ENCODE measurements at places on chromosomes 1 and 21.
A peak's percentile ranks its signal among the peaks of the same experiment; 100 is the strongest.

- no peak for DNase-seq
Observed at GRCh38 chr1:213054733-213055591, 3.9 kb downstream of the RPS6KC1 start.

DNA sequence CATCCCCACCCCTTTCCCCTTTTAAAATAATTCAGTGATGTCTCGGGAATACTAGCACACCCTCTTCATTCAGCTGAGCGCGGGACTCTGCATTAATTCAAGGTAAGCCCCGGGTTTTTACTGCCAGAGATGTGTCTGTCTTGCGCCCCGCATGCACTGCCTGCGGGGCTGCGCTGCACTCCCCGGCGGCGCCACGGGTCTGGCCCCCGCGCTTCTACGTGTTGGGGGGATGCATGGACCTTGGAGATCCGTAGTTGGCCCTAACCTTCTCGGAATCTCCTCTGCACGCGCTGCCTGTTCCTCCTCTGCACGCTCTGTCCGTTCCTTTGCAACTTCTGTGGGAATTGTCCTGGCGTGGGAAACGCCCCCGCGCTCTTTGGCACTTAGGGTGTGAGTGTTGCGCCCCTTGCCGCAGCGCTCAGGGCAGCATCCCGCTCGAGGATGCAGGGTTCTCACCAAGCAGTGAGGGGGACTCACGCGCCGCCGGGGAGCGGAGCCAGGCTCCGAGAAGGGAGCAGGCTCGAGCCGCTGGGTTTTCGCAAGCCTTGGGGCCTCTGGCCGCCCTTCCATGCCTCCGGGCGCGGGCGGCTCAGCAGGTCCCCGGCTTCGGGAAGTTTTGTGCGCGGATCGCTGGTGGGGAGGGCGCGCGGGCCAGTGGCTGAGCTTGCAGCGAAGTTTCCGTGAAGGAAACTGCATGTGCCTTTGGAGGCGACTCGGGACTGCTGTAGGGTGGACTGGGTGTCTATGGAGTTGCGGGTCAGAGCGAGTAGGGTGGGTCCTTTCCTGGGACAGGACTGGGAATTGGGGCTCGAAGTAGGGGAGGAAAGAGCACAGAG, 165.1 kb upstream of the CACNA1E start:
- no peak for DNase-seq

DNA sequence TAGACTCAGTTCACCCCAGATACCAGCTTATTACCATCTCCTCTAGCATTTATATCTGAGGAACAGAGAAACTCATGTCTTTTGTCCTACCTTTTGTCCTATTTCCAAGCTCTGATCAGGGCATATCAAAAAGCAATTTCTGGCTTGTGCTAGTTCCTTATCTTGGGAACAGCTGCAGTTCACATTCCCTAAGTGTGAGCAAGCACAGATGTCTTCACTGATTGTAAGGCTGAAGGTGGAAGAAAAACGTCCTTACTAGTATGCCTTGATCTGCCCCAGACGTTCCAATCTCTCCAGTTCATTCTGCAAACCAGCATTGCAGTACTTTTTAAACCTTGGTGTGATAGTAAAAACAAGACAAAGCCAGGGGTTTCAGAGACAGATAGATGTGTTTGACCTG, 139.8 kb downstream of the NCAM2 start:
- DNase-seq, result no peak

DNA sequence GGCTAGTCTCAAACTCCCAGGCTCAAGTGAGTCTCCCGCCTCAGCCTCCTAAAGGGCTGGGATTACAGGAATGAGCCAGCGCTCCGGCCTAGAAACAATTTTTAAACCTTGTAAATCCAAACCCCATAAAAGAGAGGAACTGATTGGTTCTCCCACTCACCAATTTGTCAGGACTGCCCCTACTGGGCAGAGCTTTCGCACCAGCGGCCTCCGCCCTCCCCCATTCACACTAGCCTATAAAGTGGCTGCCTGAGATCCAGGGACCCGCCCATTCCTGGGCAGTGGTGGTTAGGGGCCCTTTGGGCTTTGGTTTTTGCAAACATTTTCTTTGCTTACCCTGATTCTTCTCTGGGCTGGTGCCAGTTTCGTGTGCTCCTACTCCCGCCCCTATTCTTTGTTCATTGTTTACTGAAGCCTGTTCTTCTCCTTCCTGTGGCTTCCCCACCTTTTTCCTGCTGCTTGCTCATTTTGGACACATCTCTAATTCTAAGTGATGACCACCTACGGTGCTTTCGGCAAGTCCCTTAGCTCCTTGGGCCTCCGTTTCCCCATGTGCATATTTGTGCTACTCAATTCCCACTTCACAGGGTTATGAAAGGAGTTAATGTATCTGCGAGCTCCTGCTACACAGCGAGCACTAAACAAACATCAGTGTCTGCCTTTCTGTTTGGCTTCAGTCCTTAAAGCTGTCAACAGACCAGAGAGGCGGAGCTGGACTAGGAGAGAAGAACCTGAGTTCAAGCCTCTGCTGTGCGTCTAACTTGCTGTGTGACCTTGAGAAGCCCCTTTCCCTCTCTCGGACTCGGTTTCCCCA, 39.8 kb upstream of the CLIC4 start:
- DNase-seq, result peak; percentile 65

GRCh38 chr1:5904551-5904950, 87.7 kb downstream of the NPHP4 start:
- DNase-seq, result no peak

DNA sequence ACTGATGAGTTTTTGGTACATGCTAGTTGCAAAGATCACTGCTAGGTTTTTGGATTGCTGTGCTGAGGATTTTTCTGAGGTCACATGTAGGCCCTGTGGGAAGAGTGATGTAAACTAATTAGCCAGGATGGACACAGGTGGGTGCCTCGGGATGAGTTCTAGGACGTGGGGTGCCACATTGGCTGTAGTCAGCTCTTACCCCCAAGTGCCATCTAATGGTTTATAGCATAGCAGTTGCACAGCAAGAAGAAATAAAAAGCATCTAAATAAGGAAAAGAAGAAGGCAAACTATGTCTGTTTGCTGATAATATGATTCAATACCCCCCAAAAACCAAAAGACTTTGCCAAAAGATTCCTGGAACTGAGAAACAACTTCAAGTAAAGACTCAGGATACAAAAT, 9.8 kb upstream of the OR2T1 start:
- no peak for DNase-seq

DNA sequence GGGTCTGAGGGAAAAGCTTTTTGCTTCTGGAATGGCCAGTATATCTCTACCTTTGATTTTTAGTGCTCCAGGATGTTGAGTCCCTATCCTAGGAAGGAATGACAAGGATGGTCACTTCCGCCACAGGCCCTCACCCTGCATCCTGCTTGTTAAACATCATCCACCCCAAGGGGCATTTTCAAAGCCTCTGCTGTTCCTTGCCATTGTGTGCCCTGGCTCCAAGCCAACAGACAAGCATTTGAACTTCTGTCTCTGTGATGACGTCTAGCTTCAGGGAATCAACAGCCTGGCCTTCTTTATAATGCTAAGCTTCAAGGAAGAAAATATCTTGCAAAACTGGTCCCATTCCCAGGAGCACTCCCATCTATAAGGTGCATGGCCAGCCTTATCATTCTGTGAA, 12.3 kb upstream of the JAM2 start:
- DNase-seq, result peak; percentile 11

DNA sequence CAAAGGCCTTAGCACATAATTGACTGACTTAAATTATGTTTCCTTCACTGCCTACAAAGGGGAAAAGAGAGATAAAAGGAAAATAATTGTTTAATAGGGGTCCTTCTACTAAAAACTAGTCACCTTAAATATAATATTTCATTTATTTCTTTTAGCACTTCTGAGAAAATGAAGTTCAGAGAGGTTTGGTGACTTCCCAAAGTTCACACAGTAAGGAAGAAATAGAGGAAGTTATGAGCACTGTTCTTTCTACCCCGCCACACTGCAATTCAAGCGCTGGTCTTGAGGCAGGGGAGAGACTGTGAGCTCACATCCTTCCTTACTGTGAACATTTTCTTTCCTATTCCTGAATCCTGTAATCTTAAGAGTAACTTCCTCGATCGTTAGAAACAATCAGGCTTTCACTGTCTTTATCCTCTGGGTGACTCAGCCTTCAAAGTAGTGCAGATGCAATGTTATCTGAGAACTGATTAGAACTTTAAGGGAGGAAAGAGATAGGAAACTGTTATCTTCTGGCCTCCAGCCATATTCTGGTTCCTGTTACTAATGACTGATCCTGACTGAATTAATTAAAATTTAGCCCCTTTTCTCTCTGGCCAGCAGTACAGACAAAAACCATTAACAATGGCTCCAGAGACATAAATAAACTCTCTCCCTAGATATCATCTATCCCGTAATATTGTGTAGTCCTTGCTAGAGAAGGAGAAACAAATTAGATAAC, 6.8 kb downstream of the RGS5 start:
- no peak for DNase-seq

DNA sequence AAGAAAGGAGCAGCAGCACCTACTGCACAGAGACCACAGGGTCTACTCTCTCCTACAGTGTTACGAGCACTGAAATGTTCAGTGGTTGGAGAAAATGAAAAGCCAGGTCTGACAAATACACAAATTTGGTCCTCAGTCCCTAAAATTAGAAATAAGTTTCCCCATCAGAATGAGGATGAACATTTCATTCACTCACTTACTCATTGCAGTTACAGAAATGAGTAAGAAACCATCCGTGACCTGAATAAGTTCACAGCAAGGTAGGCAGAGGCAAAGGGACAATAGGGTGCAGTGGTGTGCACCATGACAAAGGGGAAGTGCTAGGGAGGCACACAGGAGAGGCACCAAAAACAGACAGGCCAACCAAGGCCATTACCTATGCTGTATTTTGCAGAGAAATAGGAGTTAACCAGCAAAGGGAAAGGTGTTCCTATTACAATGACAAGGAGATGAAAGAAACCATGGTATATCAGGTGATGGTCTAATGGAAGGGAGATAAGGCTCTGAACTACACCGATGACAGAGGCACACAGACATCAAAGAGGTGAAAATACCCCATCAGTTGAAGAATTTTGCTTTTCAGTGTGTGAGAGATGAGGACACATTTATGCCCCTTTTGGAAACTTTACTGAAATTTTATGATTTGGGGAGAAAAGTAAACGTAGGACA, 29.4 kb downstream of the VAV3 start:
- no peak for DNase-seq

GRCh38 chr1:191176131-191176530, 698.5 kb upstream of the BRINP3 start:
- no peak for DNase-seq

- peak; percentile 56 for DNase-seq
Observed at GRCh38 chr1:46197964-46198811, at the start of gene POMGNT1. Gene POMGNT1 (minus strand): TSS chr1:46198434. CDS start chr1:46197821, 613 bp downstream.

DNA sequence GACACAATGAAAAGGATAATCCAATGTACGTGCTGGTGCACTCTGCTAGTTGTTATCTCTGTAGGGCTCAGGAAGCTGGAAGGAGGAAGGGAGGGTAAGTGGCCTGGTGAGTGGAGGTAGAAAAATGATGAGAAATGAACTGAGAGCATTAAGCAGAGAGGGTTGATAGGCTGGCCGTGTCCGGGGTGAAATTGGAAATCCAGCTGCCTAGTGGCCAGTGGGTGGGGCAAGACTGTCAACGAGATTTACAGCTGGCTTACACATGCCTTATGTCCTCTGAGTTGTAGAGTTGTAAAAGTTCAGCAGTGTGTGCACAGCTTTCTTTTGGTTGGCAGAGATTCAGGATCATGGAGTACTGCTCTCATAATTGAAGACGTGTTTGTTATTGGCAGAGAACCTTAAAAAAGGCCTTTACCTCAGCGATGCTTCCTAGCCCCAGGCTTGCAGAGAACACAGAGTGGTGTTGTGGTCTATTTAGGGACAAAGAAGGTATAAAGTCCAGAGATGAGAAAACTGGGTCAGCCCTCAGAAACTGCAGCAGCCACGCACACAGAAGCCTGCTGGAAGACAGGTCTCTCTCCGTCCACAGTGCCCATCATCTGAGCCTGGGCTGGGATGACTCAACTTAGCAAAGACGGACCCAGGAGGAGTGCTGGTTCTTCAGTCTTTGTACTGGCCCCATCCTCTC, 132.4 kb downstream of the EDEM3 start:
- DNase-seq, result no peak

- no peak for DNase-seq
Observed at GRCh38 chr1:227885648-227886502, 61.9 kb downstream of the WNT9A start.

DNA sequence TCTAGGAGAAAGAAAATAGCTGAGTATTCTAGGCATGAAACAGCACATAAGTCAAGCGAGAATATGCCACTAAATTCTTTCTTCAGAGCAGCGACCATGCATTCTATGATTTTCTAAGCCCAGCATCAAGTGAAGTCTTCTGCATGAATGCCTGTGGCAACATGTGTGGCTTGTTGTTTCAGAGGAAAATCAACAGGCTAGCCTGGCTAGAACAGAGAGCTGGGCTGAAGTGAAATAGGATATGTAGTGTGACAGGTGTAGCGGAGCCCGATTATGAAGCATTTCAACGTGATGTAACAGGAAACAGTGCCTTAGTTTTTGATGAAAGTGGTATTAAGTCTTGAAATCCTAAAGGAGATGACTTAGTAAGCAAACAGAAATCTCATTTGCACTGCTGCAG, 7.0 kb downstream of the CSDE1 start:
- no peak for DNase-seq

DNA sequence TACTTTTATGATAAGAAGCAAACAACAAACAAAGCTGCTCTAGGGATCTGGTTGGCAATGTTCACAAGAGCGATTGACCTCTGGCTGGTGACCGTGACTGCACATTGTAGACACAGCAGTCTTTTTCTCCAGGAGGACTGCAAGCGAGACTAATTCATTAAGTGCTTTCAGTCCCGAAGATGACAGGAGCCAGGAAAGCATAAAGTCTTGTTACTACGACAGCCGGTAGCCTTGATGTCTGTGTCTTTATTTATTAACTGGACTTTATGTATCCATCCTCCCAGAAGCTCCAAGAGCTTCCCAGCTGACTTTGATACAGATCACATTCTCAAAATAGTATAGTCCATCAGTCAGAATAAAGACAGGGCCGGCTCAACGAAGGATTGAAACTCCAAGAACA, 18.2 kb downstream of the FAM163A start:
- no peak for DNase-seq

DNA sequence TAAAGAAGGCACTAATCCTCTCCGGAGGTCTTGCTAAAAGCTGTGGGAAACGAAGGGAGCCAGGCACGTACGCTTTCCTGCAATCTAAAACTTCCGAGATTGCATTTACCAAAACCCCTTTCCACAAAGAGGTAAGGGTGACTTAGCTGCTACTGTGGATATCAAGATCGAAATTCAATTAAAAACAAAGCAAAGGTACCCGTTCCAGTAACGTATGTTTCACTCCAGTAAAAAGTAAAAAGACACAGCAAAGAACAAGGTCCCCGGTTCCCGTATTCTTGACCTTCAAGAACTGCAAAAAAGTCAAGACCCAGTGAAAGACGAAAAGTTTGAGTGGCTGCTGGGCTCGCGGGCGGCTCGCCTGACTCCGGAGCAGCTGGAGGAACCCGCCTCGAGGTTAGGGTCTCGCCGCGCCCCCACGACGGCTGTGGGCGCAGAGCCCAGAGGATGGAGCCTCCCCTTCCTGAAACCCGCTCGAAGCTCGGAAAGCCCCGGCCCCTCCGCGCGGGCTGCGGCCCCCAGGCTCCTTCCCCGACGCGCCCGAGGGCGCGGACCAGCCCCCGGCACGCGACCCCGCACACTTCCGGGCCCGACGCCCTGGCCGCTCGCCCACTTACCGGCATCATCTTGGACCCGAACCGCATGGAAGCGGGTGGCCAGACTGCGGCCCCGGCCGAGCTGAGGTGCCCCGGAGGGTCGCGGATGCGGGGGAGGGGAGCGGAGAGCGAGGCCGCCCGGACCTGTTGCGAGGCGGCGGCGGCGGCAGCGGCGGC, 524 bp downstream of the TP53BP2 start:
- no peak for DNase-seq
